ENCODE measurements at places on chromosomes 4 and X.

DNA sequence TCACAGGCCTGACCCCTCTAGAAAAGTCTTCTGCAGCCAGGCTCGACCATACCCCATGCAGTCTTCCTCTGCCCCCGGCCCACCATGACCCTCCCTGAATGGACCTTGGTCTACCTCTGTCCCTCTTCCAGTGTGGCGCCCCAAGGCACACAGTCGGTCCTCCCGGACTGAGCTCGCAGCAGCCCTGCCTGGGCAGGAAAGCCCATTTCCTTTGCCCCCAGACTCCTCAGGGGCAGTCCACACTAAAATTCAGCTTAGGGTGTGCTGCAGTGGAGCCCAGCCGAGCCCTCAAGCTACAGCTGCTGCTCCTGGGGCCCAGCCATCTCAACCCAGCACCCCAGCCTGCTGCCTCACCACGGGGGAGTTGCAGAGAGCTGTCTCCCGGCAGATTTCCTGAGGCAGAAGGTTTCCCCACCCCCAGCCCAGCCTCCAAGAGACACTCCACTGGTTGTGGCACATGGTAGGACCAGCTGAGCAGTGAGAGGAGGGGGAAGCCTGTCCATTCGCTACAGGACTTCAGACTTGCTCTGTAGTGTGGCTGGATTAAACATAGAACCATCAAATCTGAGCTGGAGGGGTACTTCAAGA is 37.5 kb upstream of the IQSEC2 start:
- peak; percentile 22 for DNase-seq

GRCh38 chrX:24306440-24306839 is 7.4 kb downstream of the SUPT20HL2 start:
- DNase-seq = no peak

GRCh38 chr4:35802644-35803043 is 441.7 kb downstream of the ARAP2 start:
- no peak for DNase-seq

DNA sequence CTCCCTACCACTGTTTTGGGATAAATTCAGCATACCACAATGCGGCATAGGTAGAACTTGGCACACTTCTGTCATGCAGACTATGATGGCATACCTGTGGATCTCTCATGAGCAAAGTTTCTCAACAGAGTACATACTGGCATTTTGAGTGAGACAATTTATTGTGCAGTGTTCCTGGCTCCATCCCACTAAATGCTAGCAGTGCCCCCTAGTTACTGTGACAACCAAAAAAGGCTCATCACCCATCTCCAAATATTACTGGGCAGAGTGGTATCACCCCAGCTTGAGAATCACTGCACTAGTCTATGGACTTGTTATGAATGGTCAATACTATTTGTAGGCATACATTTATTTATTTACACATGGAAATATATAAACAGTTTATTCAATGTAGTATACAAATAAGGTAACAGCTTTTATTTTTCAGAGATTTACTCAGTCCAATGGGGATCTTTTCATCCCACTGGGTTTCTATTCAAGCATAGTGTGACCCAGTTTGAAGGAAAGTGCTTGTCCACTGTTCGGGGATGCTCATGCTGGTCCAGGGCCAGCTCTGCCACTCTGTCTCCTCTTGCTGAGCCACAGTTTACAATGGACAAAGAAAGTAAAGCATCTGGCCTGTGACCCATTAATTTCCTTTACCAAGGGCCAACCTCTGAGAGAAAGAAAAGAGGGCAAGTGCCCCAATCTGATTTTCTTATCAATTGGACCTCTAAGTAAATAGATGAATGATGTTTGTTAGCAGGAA is 81.0 kb upstream of the IL2 start:
- no peak for DNase-seq

DNA sequence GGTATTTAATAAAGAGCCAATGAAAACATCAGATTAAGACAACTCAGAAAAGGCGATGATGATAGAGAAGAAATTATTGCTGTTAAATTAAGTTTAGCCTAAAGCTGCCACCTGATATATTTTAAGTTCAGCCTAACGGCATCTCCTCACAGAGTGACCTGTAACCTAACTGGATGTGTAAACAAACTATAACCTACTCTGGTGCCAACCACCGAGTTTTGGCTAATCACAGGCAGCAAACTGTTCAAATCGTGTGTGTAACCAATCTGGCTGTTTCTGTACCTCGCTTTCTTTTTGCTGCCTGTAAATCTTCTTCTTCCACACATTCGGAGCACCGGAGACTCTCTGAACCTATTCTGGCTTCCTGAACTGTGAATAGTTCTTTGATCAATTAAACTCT is 37.8 kb upstream of the MED14 start:
- no peak for DNase-seq

All from NCI-H446 (cell line).